ENCODE measurements at places on chromosomes 16 and 17.

DNA sequence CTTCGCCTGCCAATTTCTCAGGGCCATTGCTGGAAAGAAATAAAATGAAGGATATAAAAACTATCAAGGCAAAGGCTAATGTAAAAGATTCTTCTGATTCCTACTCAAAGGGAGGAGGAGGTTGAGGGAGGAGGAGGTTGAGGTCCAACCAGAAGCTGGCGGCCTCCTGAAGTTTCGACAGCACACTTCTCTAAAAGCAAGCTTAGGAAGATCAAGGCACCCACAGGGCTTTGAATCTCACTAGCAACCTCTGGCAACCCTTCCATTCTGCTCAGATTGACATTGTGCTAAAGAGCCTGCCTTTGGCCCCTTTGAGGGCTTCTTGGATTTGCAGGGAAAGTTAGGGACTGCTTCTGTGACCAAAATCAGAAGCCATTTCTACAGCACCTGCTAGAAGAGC lies 81.5 kb upstream of the TNRC6C start:
- no peak for DNase-seq

GRCh38 chr16:50763211-50763610 lies 21.3 kb downstream of the CYLD start:
- no peak for DNase-seq

GRCh38 chr17:412211-413015 lies 59.8 kb upstream of the RPH3AL start:
- no peak for DNase-seq

GRCh38 chr17:57082441-57082840 lies 2.6 kb upstream of the AKAP1 start:
- no peak for DNase-seq

GRCh38 chr16:84821728-84822689 lies 2.2 kb downstream of the CRISPLD2 start:
- no peak for DNase-seq

DNA sequence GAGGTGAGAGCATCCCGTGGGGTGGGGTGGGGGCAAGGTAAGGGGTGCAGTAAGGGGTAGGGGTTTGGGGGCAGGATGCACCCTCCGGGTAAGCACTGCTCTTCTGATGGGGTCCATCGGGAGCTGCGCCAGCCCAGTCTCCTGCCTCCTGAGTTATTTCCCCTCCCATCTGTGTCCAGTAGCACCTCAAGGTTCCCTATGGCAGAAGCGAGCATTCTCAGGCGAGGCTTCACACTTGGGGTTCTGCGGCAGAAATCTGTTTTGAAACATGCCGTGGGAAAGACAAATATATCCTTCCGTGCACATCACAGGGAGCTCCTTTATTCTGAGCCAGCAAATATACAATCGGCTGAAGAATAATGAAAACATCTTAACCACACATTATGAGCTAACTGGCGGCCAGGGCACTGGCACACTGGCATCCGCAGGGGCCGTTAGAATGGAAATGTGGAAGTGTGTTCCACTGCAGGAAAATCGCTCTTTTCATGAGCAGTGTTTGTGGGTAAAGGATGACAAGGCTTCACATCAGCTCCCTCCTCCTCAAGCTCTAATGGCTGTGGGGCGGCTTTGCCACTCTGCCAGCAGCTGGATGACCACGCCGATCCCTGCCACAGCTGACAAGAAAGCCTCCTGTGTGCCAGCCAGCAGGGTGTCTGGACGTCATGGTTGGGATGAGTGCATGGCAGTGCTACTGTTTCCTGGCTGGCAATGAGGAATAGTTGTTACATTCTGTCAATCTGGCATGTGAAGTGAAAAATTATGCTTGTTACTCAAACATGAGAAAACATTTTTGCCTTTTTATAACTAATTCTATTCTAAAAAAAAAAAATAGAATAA lies 20.0 kb downstream of the MTHFSD start:
- DNase-seq, result no peak

GRCh38 chr17:75011401-75012095 lies 922 bp upstream of the MRPL58 start:
- DNase-seq, result no peak

DNA sequence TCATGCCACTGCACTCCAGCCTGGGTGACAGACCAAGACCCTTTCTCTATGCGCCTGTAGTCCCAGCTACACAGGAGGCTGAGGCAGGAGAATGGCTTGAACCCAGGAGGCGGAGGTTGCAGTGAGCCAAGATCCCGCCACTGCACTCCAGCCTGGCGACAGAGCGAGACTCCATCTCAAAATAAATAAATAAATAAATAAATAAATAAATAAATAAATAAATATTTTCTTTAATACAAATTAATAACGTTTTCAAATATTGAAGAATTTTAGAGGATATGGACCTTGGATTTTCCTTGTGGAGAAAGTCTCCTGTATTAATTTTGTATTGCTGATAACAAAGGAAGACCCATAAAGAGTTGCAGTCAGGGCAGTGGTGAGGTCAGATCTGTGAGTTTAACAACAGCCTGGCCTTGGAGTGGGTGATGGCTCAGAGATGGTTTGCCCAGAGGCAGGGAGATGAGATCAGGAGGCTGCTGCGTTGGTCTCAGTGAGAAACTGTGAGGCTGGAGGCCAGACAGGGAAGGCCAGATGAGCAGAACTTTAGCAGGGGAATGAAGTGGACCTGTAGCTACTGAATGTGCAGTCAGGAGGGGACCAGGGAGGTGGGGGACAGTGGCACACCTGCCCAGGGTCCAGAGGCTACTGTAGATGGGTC lies 4.4 kb upstream of the ASGR1 start:
- no peak for DNase-seq

DNA sequence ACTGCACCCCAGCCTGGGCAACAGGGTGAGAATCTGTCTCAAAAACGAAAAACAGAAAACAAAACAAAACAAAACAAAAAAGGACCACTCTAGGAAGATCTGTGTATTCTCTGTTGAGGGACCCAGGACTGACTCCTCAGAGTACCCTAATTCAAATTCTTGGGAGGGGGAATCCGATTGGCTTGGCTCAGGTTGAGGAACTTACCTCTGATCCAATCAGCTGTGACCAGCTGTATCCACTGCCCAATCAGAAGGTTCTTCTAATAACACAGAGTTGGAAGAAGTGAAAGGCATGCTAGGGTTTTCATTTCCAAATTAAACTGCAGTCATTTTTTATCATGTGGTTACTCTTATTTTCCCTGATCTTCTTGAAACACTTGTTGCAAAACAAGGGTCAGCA lies 105.9 kb upstream of the CACNG3 start:
- no peak for DNase-seq

DNA sequence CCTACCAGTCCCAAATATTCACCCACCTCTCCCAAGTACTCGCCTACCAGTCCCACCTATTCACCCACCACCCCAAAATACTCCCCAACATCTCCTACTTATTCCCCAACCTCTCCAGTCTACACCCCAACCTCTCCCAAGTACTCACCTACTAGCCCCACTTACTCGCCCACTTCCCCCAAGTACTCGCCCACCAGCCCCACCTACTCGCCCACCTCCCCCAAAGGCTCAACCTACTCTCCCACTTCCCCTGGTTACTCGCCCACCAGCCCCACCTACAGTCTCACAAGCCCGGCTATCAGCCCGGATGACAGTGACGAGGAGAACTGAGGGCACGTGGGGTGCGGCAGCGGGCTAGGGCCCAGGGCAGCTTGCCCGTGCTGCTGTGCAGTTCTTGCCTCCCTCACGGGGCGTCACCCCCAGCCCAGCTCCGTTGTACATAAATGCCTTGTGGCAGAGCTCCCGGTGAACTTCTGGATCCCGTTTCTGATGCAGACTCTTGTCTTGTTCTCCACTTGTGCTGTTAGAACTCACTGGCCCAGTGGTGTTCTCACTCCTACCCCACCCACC lies 29.8 kb downstream of the POLR2A start:
- no peak for DNase-seq

GRCh38 chr16:5381481-5381880 lies 283.9 kb upstream of the EEF2KMT start:
- no peak for DNase-seq

DNA sequence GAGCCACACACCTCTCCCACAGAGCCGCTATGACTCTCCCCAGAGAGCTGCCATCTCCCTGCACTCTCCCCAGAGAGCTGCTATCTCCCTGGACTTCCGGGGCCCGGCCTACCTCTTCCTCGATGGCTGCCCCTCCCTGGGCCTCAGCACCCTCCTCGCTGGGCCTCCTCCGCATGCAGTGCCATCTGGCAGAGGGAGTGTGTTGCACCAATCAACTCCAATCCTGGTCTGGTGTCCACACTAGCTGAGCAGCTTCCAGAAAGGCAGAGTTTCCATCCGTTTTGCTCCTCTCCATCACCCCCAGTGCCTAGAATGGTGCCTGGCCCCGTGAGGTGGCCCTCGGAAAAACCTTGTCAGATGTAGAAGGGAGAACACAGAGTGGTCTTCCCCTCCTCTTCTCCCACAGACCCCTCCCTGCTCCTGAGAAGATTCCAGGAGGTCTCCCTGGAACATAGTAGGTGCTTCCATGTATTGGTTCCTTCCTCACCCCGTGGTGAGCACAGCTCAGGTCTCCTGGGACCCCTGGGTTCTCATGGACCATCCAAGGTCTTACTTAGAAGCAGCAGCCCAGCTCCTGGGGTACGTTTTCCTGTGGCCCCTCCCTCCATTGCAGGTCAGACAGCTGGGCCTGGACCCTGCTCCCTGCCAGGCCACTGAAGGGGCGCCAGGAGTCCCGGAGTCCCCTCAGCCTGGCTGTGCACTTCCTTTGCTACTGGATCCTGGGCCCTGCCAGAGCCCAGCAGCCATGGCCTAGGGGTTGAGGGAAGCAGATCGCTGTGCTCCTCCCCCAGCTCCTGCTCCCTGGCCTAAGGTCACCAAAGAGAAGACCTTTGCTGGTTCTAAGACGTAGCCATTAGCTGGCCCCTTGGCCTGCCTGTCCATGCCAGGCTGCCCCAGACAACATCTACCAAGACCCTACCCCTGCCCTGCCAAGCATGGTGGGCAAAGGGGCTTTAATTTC lies 233.8 kb upstream of the GSE1 start:
- DNase-seq, result no peak

DNA sequence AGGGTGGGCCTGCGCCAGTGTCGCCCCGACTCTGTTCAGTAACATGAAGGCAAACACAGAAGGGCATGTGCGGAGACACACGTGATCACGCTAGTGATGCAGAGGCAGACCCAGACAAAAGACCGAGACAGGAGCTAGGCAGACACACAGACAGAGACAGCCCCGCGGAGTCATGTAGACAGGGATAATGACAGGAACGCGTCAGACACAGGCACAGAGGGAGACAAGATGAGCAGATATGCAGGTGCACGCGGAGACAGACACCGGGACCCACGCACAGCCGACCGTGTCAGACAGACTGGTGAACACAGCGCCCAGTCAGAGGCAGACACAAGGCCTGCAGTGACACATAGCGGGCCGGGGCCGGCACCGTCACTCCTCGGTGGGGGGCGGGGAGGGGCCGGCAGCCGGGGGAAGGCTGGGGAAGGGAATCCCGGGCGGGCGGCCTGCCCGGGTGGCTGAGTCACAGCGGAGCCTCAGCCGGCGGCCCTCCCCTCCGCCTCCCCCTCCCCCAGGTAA lies 7.4 kb downstream of the KDM6B start:
- peak; percentile 74 for DNase-seq

DNA sequence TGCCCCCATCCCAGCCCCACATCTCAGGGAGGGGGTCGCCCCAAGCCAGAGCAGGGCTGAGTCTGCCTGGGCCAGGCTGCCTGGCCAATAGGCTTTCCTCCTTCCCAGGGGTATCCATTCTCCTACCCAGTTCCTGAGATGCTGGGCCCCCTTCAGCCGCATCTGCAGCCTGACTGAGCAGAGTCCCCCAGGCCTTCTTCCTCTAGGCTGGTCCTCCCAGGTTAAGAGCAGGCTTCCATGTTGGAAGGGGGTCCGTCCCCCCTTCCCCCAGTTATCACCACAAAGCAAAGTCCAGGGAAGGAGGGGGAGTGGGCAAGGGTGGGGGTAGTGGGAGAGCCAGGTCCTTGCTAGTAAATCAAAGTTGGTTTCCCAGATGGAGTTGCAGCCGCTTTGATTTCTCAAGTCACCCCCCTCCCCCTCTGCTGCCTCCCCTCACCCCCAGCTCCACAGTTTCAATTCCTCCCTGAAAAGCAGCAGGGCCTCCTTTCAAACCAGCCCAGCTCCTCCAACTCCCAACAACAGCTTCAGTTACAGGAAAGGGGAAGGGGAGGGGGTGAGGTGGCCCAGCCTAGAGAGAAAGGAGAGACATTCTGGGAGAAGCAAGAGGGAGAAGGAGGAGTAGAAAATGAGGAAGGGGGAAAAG lies 9.5 kb upstream of the FZD2 start:
- DNase-seq, result no peak

DNA sequence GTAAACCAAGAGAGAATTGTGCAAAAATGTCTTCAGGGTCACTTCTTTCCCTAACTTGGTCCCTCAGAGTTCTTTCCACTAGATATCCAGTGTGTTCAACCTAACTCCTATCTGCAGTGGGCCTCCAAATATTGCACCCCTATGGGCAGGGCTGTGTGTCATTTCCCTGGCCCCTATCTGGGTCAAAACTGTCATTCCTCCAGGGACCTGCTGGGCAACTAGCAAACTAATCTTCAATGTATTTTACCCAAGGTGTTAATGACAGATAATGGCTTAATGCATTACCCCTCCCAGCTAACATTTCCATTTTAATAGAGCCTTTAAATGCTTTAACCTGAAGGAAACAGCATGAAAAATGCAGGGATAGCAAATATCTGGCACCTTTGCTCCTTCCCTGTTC lies 25.8 kb upstream of the SKAP1 start:
- DNase-seq, result no peak

DNA sequence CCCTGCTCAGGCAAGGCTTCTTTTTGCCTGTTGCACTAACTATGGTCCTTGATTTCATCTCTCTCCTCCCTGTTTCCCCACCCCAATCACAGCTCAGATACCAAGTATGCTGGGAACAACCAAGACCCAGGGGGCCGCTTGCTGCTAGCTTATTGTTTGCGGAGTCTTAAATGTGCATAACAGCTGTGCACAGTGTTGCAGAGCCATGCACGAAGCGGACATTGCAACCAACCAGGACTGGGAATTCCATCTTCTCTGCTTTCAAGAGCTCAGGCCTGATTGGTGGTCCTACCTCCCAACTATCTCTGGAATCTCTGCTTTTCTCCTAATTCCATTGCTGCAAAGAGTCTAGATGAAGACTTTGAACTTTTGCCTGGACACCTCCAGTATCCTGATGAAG lies 281.3 kb upstream of the TNRC6C start:
- no peak for DNase-seq

- DNase-seq, result no peak
These were observed 58.3 kb downstream of the SPACA3 start for GRCh38 chr17:33049781-33050414.

DNA sequence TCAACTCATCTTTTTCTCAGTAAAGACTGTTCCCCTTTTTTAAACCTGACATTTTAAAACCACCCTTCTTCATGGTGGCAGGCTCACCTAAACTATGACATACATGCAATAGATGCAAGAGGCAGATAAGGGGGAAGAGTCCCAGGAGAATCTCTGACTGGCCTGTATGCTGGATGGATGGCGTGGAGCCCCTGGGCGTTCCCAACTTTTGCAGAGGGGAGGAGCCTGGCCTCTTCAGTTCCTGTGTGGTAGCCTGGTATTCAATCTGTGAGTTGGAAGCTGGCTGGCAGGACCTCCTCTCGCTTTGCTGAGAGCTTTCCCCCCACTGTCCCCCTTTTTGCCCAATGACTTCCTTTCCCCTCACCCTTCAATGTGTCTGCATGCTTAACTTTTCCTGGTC lies 217.6 kb upstream of the CA10 start:
- no peak for DNase-seq

GRCh38 chr16:23712976-23713375 lies at the start of gene ERN2:
ERN2 (minus strand) TSS chr16:23713222; CDS start chr16:23713187, 35 bp downstream.
- DNase-seq, result no peak
